HuH-7.5 (cell line): ENCODE measurements at places on chromosomes 5 and 9.

GRCh38 chr5:173720286-173720952 lies 104.0 kb upstream of the BOD1 start:
- DNase-seq: no peak

DNA sequence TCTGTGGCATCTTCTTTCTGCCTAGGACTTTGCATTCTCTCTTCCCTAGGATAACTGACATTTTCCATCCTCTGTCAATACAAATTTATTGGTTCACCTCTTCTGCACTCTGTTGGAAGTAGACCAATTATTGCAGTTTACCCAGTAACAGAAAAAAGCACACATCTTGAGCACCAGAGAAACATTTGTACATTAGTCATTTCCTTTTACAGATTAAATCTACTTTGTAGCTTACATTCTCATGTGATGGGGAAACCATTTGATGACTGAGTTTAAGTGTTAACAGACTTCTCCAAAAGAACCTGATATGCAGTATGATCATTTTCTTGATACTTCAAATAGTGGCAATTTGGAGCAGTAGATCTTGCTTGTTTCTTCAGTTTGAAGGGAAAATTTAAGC lies 1098.8 kb downstream of the DTWD2 start:
- no peak for DNase-seq

DNA sequence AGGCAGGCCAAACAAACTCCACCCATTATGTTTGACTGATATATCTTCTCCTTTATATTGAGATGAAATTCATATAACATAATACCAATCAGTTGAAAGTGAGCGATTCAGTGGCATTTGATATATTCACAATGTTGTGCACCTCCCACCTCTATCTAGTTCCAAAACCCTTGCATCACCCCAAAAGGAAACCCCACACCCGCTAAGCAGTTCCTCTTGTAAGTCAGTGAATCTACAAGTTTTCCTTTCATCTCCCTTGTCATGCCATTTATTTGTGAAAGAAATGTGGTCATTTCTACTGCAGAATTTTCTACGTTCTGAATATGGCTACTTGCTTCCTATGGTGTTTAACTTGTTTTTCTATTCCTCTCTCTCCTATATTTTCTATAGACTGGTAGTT lies 99.4 kb upstream of the PTPN3 start:
- no peak for DNase-seq

DNA sequence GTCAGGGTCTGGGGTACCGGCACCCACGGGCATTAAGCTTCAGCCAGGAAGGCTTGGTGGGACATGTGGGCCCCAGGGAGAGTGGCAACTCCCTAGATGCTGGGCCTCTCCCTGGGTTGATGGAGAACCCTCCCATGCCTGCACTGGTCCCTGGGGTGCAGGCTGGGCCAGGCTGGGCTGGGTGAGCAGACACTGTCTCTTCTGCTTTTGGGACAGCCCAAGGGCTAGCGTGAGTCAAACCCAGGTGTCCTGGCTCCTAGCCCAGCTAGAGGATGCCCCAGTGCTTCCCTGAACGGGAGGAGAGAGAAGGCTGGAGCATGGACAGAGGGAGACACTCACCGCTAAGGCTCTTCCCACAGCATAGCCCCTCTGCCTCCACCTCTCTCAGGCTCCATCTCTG lies 5.7 kb upstream of the AQP7 start:
- DNase-seq: no peak

GRCh38 chr9:36976371-36977030 lies 57.6 kb downstream of the PAX5 start:
- DNase-seq: no peak

DNA sequence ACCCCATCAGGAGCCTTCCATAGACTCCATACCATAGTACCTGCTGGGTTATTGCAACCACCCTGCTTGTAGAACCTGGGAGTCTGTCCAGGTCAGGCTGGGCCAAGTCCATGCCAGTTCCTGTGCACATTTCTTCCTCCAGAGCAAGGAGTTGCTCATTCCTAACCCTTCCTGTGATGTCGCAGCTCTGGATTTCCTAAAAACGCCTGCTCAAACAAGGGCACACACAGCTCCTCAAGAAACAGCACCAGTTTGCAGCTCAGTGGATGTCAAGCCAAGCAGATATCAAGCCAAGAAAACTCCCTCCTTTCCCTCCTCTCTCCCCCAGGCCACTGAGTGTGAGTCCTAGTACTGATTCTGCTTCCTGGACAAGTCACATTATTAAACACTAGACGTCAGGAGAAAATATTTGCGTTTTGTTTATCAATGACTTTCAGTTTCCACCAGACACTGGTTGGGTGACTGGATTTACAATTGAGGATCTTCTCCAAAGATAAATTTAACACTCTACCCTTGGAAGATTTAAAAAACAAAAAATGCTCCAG lies 59.6 kb downstream of the SLC1A1 start:
- DNase-seq: no peak

DNA sequence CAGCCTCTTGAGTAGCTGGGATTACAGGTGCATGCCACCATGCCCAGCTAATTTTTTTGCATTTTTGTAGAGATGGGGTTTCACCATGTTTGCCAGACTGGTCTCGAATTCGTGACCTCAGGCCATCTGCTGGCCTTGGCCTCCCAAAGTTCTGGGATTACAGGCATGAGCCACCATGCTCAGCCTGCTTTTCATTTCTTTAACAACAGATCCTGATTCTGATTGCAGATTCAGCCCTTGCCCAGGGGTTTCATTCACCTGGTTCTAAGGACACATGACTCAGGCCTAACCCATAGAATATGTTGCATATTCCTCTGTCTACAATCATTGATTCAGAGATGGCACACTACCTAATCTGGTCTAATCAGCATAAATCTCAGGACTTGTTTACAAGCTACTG lies 56.1 kb upstream of the CCDC112 start:
- no peak for DNase-seq

GRCh38 chr9:36023260-36024048 lies 13.3 kb upstream of the RECK start:
- peak; percentile 36 for DNase-seq

DNA sequence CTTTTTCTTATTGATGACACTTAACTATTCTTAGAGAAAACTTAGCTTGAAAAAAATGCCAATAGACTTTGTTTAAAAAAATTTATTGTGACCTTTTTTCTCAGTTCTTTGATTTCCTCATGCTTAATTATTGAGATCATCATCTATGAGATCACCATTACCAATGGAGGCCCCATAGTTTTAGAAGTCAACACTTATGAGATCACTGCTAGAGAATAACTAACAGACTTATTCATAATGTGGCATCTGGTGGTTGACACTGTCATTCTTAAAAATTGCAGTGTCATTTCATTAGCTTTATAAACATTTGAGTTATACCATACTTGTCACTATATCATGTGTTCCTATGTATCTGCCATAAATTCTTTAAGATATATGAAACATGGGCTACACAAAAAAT lies 14.9 kb upstream of the FEM1C start:
- no peak for DNase-seq

DNA sequence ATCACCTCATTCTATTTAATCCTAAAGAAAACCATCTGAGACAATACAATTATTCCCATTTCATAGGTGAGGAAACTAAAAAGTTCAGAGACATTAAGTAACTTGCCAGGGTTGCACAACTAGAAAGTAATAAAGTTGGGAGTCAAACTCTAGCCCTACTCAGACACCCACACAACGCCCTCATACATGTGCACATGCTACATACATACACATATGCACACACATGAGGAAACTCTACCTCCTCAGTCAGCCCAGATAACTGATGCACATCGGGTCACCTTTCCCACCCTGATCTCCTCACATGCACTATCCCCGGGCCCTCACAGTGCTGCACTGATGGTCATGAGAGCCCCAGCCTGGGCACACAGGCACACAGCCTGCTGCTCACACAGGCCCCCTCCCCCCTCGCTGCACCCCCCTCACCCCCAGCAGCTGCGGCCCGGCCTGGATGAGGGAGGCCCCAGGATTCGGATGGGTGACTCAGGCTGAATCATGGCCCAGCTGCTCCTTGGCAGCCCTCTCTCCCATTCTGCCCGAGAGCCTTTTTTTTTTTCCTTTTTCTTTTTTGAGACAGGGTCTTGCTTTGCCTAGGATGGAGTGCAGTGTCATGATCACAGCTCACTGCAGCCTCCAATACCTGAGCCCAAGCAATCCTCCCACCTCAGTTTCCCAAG lies 5.0 kb upstream of the GPRIN1 start:
- no peak for DNase-seq

DNA sequence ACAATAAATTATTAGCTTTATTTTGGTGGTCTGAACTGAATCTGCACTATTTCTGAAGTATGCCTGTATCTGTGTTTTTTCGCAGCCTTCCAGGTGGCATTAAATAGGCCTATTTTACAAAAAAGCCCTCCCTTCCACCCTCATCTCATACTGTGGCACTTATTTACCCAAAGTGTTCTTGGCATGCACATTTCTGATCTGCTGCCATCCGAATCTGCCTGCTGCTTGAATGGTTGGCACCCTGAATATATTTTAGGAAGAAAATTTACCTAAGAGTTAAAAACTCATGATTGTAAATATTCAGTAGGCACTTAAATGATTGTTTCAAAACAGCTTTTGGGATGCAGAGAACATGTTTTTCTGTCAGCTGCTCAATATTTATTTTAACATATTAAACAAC lies 150.1 kb downstream of the SLC28A3 start:
- DNase-seq: no peak

- no peak for DNase-seq
Measured at GRCh38 chr5:95223566-95224258, 61.2 kb downstream of the MCTP1 start.

- no peak for DNase-seq
Measured at GRCh38 chr9:115401756-115402327, 283.9 kb upstream of the TNC start.

DNA sequence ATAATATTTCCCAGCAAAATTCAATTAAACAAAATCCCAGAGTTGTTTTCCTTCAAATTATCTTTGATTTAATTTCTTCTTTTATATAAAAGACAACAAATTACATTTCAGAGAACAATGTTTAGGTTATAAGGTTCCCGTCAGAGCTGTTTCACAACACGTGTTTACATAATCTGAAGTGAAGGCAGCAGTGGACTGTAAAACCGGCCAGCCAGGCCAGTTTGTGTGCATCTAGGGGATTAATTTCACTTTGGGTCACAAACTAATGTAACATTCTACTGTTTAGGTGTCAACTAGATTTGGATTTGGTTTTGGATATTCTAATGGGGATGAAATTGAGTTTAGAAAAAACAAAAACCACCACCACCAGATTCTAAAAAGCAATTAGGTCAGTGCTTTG lies 86.5 kb upstream of the PLPP1 start:
- DNase-seq: no peak

DNA sequence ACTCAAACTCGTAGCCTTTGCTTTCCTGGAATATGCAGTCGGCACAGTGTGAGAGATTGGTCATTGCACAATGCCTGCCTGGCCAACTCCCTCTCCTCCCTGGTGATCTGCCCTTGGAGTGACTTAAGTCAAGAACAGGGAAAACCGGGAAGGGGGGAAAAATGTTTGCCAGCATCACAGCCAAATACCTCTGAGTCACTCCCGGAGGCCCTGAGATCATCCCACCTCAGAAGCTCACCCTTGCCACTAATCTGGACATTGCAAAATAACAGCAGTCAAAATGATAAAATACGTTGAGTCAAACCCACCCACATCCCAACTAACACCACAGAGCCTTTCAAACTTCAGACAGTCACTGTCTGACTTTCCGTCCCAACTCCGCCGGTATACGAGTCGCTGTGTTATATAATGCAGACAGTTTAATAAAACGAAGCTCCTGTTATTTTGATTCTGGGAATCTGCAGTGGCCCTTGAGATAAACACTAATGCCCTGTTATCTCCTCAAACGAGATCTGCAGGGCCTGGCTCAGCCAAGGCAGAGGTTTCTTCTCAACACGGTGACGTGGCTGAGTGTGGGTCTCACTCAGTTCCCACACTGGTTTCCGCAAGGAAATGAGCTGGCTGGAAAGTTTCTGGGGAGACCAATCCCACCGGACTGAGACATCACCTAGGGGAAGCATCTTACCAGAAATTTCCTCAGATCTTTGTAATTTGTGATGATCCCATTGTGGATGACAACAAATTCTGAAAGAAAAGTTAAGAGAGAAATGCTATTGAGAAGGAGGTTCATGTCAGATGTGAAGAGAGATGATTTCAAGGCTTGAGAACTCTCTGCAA lies 22.1 kb downstream of the GFPT2 start:
- DNase-seq: no peak

DNA sequence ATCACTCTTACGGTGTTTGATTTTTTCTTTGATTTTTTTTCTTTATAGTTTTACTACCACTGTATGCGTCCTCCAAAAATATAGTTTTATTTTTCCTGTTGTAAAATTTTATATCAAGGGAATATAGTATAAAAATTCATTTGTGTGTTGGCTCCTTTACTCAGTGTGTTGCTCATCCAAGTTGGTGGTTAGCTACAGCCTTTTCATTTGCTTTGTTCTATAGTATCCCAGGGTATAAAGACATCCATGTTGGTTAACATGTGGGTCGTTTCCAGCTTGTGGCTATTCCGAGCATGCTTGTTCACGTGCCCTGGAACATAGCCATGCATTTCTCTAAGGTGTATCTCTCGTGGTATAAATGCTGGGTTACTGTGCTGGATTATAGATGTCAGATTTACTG lies 54.8 kb upstream of the DAB2 start:
- no peak for DNase-seq

GRCh38 chr9:92592946-92593861 lies 57.4 kb upstream of the ECM2 start:
- DNase-seq: no peak

GRCh38 chr5:171484460-171484899 lies 65.0 kb downstream of the FGF18 start:
- DNase-seq: peak; percentile 57
